Jurkat, Clone E6-1 (cell line): ENCODE measurements at places on chromosomes 4 and X.

GRCh38 chr4:123325241-123325681 is 71.3 kb upstream of the SPRY1 start:
- DNase-seq = no peak

DNA sequence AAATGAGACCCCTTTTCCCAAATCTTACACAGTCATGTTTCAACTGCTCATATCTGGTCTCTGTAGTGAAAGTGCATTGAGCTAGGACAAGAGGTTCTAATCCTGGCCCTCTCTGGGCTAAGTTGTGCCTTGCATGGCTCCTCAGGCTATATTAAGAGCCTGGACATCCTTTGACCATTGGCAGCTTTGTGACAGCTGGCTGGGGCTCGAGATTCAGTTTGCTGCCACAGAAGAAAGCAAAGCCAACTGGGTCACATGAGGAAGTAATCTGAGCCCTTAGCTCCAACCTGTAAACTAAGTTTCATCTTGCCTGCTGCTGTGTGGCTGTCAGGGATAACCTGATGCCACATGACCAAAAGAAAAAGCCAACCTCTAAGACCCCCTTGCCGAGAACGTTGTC is 51.8 kb upstream of the JADE1 start:
- no peak for DNase-seq

- DNase-seq = no peak
Measured at GRCh38 chrX:155417769-155418168, 35.9 kb downstream of the F8A2 start.

DNA sequence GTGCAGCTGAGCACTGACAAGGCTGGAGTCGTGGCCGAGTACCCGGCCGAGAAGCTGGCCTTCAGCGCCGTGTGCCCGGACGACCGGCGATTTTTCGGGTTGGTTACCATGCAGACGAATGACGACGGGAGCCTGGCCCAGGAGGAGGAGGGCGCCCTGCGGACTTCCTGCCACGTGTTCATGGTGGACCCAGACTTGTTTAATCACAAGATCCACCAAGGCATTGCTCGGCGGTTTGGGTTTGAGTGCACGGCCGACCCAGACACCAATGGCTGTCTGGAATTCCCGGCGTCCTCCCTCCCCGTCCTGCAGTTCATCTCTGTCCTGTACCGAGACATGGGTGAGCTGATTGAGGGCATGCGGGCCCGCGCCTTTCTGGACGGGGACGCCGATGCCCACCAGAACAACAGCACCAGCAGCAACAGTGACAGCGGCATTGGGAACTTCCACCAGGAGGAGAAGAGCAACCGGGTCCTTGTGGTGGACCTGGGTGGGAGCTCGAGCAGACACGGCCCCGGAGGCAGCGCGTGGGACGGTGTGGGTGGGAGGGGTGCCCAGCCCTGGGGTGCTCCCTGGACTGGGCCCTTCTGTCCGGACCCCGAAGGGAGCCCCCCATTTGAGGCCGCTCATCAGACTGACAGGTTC is 24.3 kb downstream of the RGS12 start:
- DNase-seq = no peak

GRCh38 chrX:135509885-135510284 is 10.6 kb upstream of the INTS6L start:
- no peak for DNase-seq

DNA sequence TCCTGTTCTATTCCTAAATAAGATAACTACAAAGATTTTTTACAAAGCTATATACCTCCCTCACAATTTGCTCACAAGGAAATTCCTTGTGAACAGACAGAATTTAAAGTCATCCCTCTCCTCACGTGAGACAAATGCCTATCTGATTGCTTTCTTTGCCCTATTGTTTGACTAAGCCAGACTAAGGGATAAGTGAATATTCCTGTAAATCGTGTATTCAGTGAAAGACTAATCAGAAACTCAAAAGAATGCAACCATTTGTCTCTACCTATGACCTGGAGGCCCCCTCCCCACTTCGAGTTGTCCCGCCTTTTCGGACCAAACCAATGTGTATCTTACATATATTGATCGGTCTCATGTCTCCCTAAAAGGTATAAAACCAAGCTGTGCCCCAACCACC is 15.3 kb upstream of the ZBTB33 start:
- no peak for DNase-seq

- DNase-seq = no peak
Measured at GRCh38 chr4:11878241-11878640, 449.5 kb upstream of the HS3ST1 start.

GRCh38 chrX:35670889-35671288 is 127.3 kb upstream of the MAGEB16 start:
- peak; percentile 7 for DNase-seq

DNA sequence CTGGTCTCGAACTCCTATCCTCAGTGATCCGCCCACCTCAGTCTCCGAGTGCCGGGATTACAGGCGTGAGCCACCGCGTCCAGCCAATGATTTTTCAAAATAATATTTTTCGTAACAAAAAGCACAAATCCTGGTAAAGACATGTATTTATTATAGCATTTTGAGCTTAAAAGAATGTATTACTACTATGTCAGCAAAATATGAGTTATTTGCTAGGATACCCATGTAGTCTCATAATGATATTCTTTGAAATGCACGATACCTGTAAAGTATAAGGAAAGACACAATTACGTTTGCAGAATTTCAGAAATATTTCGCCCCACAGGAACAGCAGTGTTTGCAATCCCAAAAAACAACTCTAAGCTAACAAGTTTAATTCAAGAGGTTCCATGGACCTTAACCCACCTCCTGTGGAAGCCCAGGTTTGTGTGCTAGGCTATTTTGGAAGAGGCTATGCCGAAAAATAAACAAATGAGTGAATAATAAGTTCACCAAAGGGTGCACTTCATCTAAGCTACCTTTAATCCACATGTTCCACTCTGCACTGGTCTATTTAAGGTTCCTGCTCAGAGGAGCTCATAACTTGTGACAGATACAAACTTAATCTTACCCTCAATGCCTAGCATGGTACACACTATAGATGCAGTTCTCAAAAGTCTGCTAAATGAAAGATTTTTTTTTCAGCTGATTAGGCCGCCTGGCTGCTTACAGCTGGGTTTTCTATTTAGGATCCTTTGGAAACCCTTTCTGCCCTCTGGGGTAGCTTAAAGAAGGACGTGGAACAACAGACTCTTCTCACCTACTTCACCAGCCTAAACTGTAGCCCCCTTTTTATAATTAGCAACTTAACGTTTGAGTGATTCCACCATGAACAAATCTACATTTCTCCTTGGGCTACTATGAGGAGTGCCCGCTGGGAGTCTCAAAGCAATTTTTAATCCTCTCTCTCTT is 5.0 kb downstream of the FRYL start:
- no peak for DNase-seq

- no peak for DNase-seq
Measured at GRCh38 chr4:14812101-14812500, 190.2 kb upstream of the CPEB2 start.

DNA sequence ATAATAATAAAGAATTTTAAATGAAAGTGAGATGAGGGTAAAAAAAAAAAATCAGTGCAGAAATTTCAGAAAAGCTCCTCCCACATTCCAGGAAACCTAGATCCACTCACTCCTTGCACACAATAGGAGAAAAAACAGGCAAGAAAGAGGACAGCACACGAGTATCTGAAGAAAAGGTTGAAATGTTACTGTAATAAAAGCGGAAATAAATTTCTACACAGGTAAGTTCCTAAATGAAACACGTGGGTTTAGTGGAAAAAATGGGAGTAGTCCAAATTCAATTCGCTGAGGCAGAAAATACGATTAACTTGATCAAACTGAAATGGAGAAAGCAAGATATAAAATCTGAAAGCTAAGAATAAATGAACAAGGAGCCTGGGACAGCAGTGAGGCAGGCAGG is 2.0 kb upstream of the ACE2 start:
- DNase-seq = no peak

- no peak for DNase-seq
Measured at GRCh38 chrX:107480272-107480671, 30.8 kb downstream of the FRMPD3 start.

DNA sequence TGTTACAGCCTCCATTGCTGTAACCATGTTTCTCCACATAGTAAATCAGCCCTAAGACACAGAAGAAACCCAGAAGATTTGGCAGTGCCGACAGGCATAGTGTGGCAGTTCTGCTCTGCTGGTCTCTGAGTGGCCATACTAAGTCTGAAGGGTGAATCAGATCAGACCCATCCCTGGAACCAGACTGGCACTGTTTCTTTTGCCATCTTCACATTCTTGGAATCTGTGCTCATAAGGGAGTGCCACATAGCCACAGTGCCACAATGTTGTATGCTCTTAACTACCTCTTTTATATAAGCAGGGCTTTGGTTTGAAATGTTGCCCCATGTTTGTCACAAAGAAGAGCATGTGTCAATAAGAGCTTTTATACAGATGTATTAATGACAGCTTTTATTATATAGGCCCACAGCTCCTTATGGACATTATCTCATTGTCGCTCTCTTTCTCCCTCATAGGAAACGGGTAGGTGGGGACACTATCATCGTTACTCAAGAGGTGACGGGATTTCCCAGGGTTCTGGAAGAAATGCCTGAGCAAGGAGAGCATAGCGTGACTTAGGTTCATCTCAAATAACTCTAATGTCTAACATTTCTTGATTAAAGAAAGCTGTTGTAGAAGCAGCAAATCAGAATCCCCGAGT is 128.2 kb downstream of the CBR4 start:
- DNase-seq = no peak

GRCh38 chr4:159111416-159111815 is 8.5 kb downstream of the RAPGEF2 start:
- no peak for DNase-seq

GRCh38 chrX:130083107-130083490 is 27.2 kb downstream of the ELF4 start:
- DNase-seq = no peak

- no peak for DNase-seq
Measured at GRCh38 chr4:37561803-37562207, 124.4 kb downstream of the RELL1 start.

DNA sequence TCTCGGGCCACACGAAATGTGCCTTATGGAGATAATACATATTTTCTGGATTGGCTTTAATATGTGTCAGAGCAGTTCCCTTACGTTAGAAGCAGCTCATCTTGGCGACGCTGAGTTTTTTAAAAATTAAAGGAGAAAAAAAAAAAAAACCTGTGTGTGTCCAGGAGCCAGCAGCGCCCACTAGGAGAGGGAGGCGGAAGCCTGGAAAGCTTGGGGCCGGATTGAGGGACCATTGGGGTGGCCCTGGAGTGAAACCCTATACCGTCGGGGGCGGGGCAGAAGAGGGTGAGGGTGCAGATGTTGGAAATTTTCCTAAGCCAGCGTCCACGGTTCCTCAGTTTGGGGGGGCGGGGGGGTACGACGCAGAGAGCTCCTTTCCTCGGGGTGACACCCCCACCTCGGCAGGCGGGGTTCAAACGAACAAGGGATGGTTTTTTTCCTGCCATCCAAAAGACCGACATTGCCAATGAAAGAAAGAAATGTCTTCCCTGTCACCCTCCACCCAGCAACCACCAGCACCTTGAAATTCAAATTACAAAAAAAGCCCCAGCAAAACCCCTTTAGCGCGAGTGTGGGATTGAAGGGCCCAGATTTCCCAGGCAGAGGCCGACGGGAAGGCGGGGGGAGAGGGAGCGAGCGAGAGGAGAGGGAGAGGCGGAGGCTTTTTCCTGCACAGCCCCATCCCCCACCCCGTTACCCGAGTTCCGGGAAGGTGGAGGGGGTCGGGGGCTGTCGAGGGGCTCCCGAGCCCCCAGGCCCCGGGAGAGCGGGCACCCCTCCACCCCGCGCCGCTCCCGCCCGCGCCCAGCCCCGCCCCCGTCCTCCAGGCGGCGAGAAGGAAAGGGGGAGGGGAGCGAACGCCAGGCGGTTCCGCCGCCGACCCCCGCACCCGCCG is 859 bp downstream of the SMARCA1 start:
- DNase-seq = no peak

- peak; percentile 79 for DNase-seq
Measured at GRCh38 chr4:108533245-108533844, 87.0 kb upstream of the RPL34 start.

- DNase-seq = no peak
Measured at GRCh38 chr4:136741468-136741867, 790.8 kb downstream of the PCDH18 start.

DNA sequence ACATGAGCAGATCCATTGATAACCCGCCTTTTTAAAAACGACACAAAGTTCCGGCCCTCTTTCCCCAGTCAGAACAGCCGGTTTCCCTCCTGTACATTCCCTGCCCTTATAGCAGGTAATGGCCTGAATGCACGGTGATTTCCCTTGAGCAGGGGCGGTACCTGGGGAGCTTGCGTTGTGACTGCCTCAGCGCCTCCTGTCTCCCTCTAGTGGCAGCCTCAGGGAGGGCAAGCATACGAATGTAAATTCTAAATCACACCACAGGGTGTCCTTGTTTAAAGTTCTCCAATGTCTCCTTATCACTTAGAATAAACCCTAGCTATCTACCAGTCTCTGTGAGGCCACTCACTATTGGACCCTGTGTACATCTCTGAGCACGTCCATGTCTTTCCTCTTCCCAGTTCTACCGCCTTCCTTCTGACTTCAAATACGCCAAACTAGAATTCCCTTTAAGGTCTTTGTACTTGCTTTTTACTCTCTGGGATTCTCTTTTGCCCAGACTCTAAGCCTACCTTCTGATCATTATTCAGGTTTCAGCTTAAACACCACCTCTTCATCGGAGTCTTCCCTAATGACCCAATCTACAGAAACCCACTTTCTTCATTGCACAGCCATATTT is 18.4 kb upstream of the LDB2 start:
- DNase-seq = peak; percentile 73

DNA sequence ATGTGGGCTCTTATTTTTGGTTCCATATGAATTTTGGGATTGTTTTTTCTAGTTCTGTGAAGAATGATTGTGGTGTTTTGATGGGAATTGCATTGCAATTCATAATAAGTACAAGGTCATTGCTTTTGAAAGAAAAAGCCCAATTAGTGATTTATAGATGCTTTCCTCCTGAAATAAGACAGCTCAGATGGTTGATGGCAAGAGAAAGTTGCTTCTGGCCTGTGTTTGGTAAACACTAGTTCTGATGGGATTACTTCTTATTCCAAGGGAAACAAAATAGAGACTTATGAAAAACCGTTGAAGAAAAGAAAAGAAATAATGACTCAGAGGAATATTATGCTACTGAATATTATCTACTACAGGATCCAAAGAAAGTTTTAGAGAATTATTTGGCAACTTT is 144.9 kb downstream of the SPANXA1 start:
- DNase-seq = no peak

- peak; percentile 62 for DNase-seq
Measured at GRCh38 chr4:55321707-55322264, 24.3 kb upstream of the SRD5A3 start.

GRCh38 chr4:36006226-36006625 is 238.1 kb downstream of the ARAP2 start:
- no peak for DNase-seq

DNA sequence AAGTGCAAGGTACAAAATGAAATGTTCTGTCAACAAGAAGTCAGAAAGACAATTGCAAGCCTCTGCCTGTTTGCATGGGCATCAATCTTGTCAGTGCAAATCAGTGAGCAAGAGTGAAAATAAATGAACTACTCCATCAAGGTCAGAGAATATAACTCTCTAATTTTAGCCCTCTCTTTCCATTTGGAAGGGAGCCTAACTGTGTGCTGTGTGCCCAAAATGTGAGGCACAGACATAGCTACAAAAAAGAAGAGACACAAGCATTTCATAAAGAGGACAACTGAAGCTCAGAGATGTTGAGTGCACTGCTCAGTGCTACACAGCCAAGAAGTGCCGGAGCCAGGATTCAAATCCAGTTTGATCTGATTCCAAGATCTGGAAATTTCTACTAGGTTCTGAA is 114.3 kb downstream of the SLC2A9 start:
- DNase-seq = no peak
